CD4-positive, alpha-beta T cell treated with Interferon alpha-2 for 1 hour (primary cell): ENCODE measurements at places on chromosomes 16 and 17.

- no peak for DNase-seq
Measured at GRCh38 chr16:8402981-8403843, 187.1 kb downstream of the TMEM114 start.

GRCh38 chr16:53556521-53556920 lies 53.5 kb upstream of the AKTIP start:
- DNase-seq, result no peak

GRCh38 chr17:51957786-51958185 lies 200.7 kb downstream of the CA10 start:
- DNase-seq, result no peak

- DNase-seq, result no peak
Measured at GRCh38 chr17:63433746-63434591, 12.1 kb downstream of the CYB561 start.

DNA sequence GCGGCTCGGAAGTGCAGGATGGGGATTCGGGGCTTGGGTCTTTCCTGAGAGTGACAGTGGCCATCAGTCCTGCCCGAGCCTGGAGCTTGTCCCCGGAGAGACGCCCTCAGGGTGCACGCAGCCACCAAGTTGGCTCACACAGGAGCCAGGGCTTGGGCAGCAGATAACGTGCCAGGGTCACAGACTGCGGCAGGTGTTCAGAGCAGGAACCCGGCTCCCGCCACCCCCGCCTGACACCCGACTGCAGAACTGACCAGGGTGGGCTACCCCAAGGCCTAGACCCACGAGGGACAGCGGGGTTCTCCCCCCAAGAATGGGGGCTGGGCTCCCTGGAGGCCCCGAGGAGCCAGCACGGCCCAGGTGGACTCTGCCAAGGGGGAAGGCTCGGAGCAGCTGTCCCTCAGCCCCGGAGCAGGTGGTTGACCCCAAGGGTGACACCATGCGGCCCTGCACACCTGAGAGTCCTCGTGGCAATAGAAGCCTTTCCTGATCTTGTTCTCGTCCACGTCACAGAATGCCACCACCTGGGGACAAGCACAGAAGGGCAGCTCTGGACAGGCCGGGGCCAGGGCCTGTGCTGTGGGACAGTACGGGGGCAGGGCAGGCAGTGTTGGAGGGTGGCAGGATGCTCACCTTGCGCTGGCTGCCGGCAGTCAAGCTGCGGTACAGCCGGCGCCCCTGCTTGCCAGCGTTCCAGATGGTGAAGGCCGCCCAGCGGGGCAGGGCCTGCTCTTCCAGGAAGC lies 117.1 kb upstream of the ZNF750 start:
- no peak for DNase-seq

DNA sequence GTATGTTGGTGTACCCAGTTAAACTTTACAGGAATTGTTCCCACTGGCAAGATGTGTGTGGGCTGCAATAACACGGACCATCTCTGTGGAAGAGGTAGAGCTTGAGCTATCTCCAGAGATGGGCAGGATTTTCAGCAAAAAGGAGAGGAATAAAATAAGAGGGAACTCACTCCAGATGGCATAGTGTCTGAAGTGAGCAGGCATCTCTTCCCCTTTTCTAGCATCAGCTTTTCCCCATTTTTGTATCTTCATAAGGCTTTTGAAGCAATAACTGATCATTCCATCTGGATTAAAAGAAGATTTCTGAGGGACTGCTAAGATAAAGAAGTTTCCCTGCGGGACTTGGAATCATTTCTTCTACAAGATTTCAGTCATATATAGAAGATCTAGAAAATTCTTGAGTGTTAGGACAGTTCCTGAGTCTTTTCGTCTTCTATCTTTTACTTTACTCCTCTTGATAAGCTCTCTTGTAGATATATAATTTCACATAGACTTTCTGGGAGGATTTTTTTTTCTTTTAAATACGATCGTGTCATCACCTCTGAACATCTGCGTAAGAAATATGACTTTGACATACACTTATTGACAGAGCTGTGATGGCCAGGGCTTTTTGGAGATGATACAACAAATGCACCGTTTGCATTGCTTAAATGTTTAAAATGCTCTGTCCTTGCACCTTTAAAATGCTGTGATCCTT lies 2.1 kb downstream of the CPD start:
- no peak for DNase-seq

- no peak for DNase-seq
Measured at GRCh38 chr17:79243996-79244395, 169.4 kb downstream of the ENGASE start.

GRCh38 chr17:17723354-17724261 lies 42.4 kb downstream of the RAI1 start:
- DNase-seq, result no peak

- DNase-seq, result no peak
Measured at GRCh38 chr17:50266384-50267073, 7.7 kb upstream of the TMEM92 start.

GRCh38 chr16:64254443-64255367 lies 867.2 kb downstream of the CDH11 start:
- DNase-seq, result no peak

GRCh38 chr17:73293480-73293911 lies 18.3 kb downstream of the CDC42EP4 start:
- DNase-seq, result no peak

DNA sequence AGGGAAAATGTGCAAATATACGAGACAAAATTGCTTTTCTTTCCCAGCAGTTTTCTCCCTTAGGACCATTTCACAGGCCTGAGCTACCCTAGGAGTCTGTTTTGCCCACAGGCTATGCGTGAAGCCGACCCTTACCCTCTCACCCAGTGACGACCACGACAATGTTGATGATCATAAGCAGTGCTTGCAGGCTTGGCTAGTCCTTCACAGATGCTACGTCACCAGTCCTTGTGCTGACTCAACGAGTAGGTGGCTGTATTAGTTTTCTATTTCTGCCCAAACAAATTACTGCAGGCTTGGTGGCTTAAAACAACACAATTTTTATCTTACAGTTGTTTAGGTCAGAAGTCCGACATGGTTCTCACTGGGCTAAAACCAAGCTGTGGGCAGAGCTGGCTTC lies 574.6 kb upstream of the HSBP1 start:
- no peak for DNase-seq

- peak; percentile 16 for DNase-seq
Measured at GRCh38 chr17:48024149-48025039, 13.2 kb downstream of the COPZ2 start.

DNA sequence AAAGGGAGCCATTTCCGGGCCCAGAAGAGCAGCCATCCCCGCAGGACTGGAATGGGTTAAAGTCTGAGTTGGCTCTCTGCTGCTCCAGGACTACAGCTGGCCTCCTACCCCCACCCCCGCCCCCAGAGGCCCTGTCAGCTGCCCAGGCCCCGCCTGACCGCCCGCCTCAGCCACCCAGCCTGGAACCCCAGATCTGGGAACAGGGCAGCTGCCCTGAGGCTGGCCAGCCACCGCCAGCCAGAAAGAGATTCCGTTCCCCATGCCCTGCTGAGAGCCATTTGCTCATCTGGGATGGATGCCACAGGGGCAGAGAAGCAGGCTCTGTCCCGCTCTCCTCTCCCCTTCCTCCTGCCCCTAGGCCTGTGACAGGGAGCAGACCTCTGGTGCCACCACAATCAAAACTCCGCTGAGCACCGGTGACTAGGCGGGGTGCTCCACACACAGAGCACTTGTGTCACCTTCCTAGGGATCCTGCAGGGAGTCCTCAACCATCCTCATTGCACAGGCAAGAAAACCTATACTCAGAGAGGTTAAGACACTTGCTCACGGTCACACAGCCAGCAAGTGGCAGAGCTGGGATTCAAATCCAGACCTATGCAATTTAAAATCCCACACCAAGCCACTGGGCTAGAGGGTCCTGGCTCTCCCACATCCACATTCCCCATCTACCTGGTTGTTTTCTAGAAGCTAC lies 44.1 kb downstream of the ZNF423 start:
- DNase-seq, result no peak

DNA sequence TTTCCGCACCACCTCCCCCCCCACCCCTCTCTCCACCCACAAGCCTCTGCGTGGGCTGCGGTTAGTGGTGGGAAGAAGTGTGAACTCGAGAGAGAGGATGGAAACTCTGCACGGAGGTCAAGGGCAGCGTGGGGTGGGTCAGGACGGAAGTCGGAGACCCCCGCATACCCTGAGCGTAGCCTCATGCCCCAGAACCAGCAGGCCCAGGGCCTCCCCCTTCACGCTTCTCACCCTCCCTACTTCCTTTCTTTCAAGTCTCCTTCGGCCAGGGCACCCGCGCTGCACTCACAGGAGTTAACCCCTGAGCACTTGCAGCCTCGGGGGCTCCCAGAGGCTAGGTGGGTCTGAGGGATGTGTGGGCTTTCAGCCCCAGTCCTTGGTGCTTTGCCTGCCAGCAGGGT lies 9.2 kb downstream of the TBKBP1 start:
- peak; percentile 37 for DNase-seq

GRCh38 chr17:21152731-21153130 lies 26.0 kb downstream of the DHRS7B start:
- DNase-seq, result no peak

DNA sequence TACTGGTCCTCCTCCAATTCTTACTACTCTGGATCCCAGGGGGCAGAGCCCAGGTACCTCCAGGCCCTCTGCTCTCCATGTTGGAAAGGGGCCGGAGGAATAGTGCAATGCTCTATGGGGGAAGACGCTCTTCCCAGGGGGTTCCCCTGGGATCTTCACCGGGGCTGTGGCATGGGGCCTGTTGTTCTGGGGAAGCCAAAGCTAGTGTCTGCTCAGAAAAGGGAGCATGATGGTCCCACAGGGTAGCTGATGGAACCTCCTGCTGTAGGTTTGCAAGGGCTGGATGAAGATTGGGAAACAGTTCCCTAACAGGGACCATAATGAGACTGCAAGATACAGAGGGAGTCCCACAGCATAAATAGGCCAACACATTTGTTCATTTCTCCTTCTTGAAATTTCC lies 114.7 kb downstream of the IRX5 start:
- DNase-seq, result no peak

DNA sequence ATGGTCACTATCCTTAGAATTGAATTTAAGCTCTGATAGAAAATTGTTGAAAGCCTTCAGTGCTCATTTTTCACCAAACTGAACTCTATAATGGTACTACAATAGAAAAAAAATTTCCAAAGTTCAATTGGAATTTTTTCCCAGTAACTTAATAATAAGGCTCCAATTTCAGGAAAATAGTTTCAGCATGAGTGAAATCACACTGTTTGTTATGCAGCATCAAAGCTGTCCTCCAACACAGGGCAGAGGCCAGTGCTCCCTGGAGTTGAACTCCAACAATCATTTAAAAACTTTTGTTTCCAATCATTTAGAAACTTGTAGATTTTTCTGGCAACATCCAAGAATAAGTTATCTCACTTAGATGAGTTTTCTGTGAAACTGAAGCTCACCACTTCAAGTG lies 103.1 kb upstream of the HSBP1 start:
- DNase-seq, result no peak

GRCh38 chr17:51120357-51120738 lies 320 bp downstream of the SPAG9 start:
- peak; percentile 22 for DNase-seq

- DNase-seq, result no peak
Measured at GRCh38 chr16:75116081-75116910, at the start of gene LDHD. Gene LDHD, minus strand, starts transcription at chr16:75116780. Its CDS starts 60 bp downstream, at chr16:75116720.

DNA sequence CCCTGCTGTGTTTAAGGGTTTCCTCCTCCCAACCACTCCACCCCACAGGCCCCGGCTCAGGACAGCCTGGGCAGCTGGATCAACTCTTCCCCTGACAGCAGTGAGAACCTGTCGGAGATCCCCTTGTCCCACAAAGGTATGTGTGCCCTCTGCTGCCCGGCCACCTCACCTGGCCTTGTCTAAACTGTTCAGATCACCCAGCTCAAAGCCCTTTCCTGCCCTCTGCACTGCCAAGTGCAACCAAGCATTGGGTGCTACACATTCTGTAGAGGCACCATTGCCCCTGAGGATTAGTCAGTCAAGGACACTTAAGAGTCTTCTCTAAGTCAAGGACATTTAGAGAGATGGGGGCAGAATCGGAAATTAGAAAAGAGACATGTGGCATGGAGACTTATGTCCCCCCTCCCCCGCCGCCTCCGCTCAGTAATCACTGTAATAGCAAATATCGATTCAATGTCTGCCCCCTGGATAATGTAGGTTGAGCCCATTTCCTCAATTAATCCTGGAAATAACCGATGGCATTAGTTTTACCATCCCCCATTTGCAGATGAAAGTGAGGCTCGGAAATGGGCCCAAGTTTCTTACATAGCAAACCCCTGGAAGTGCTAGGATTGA lies 8.1 kb downstream of the BTBD17 start:
- DNase-seq, result no peak

DNA sequence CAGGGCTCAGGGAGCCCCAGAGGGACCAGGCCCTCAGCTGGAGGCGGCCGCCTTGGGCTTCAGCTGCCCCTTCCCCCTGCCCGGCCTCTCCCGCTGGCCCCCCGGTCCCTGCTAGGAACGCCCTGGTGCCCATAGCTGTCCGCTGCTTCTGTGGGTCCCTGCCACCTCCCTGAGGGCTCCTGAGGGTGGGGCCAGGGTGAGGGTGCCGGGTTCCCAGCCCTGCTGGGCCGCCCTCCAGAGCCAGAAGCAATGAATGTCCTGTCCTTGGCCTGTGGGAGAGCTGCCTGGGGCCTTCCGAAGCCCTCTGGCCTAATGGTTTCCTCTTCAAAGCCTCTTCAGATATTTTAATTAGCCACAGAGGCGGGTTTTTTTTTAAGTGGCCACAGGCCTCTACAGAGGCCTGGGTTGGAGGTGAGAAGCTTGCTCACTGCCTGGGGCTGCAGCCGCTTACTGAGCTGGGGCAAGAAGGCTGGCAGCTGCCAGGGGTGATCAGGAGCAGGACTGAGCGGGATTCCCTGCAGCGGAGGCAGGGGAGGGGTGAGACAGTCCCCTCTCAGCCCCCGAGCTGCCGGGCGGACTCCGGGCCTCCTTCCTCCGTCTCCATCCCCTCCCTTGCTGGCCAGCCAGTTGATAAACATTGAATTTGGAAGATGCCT lies 9.9 kb downstream of the CENPX start:
- no peak for DNase-seq

GRCh38 chr17:4463818-4464476 lies 30.2 kb downstream of the SPNS3 start:
- DNase-seq, result no peak

DNA sequence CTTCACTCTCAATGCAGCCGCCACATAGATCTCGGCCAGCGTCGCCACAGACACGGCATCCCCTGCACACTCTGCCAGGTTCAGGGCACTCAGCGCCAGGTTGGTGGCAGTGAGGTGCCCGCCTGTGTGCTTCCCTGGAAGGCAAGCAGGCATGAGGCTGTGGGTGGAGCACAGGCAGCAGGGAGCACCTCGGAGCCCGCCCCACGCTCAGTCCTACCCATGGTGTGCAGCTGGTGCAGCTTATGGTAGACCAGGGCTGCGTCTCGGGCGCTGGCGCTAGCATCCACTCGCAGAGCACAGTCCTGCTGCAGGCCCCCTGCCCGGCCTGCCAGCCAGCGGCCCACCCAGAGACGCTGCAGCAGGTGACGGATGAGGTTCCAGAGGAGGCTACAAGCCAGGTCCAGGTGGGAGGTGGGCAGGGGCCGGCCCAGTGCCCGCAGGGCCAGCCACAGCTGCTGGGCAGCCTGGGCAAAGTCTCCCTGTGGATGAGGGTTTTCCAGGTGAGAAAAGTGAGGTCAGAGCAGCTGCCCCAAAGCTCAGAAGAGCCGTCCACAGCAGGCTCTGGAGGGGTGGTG lies 20.5 kb downstream of the SREBF1 start:
- no peak for DNase-seq

- DNase-seq, result peak; percentile 46
Measured at GRCh38 chr16:53509906-53510703, 7.1 kb upstream of the AKTIP start.

- DNase-seq, result peak; percentile 79
Measured at GRCh38 chr17:35930211-35931065, at the start of gene RDM1. Gene RDM1, minus strand, starts transcription at chr17:35930773. Its CDS starts 46 bp downstream, at chr17:35930727.
